ENCODE measurements at places on chromosomes 6 and 20.
A peak's percentile ranks its signal among the peaks of the same experiment; 100 is the strongest.

DNA sequence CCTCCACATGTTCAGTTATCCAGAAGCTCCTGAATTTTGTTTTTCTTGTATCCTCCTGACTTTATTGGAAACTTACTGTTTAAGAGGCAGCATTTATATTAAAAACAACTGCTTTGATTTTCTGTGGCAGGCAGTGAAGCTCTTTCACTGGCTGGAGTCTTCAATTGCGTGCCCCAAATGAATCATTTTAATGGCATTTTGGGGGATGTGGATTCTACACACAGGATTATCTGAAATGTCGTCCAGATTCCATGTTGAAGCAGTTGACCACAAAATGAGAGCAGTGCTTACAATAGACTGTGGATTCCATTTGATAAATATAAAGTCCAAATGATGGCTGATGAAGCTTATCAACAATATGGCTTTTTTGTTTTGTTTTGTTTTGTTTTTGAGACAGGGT is 41.0 kb upstream of the HIVEP1 start:
- DNase-seq, result peak; percentile 97

DNA sequence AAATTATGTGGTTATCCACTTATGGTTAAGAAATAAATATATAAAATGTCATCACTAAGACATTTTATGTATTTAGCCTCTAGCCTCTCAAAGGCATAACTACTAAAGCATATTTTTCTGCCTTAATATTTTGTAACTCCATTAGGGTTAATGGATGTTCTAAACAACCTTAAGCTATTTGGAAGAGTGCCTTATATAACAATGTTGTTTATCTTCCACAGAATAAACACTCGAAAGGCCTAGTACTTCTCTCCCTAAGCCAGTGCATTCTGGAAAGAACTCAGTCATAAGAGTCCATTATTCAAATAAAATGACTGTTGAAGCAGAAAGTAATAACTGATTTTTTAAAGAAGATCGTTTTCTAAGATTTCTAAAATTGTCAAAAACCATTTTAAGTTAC is 15.0 kb upstream of the PRIM2 start:
- no peak for DNase-seq

DNA sequence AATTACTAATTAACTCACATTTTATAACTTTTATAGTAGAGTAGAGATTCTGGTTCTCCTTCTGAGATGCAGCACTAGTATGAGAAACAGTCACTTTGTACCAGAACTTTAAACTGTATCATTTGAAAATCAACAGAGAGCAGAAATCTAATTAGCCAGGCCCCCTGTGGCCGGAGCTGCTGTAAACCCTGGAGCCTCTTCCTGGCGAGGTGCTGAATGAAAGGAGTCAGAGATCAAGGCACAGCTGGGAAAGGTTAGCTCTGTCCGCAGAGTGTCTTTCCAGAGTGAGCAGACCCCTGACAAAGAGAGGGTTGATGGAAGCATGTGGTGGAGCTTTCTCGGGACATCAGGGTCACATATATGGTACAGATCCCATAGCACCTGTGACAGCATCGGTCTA is 703.8 kb downstream of the RFPL4B start:
- DNase-seq, result peak; percentile 20

DNA sequence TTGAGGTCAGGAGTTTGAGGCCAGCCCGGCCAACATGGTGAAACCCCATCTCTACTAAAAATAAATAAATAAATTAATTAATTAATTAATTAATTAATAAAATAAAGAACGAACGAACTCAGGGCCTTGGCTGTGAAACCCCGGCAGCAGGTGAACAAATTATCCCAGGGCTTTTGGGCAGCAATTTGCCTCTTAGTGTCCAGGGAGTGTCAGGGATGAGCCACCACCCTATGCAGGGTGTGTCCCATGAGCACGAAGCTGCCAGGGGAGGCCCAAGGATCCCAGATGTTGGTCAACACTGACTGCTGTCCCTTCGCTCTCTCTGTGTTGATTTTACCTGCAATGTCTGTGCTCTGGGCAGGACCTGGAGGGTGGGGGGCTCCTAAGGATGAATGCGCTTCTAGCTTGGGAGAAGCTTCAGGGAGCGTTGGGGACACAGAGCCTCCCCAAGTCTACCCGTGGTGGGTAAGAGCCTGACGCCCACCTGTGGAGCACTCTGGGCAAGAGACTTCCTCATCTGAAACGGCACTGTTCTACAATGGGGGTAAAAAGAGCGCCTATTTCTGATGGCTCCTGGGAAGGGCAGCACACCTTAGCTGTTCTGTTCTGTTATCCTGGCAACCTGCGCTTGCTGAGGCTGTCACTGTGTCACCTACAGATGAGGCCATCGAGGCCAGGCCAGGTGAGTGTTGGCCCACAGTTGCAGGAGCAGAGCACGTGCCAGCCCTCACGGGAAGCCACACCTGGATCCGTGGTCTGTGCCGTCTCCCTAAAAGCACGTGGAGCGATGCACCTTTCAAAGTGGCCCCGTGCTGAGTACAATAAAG is 125.5 kb upstream of the CDH4 start:
- no peak for DNase-seq

GRCh38 chr6:12969966-12970365 is 253.4 kb downstream of the PHACTR1 start:
- DNase-seq, result no peak

GRCh38 chr20:10465135-10465534 is 30.0 kb downstream of the SLX4IP start:
- DNase-seq, result no peak

DNA sequence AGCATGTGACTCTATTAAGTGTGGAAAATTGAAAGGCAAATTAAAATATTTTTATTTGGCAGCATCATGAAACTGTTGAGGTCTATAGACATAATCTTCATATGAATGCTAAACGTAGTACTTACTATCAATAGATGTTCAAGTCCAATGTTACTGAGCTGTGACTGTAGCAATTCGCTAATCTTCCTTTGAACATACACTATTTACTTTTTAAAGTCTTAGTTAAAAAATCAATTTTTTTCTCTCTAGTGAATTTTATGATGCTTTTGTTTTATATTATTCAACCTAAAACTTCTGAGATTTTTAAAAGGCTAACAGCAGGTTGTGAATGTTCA is 85.2 kb upstream of the ELOVL5 start:
- DNase-seq, result no peak

- no peak for DNase-seq
Measured at GRCh38 chr6:22709803-22710202, 140.4 kb downstream of the HDGFL1 start.

- peak; percentile 43 for DNase-seq
Measured at GRCh38 chr6:161198176-161198575, 75.7 kb downstream of the AGPAT4 start.

DNA sequence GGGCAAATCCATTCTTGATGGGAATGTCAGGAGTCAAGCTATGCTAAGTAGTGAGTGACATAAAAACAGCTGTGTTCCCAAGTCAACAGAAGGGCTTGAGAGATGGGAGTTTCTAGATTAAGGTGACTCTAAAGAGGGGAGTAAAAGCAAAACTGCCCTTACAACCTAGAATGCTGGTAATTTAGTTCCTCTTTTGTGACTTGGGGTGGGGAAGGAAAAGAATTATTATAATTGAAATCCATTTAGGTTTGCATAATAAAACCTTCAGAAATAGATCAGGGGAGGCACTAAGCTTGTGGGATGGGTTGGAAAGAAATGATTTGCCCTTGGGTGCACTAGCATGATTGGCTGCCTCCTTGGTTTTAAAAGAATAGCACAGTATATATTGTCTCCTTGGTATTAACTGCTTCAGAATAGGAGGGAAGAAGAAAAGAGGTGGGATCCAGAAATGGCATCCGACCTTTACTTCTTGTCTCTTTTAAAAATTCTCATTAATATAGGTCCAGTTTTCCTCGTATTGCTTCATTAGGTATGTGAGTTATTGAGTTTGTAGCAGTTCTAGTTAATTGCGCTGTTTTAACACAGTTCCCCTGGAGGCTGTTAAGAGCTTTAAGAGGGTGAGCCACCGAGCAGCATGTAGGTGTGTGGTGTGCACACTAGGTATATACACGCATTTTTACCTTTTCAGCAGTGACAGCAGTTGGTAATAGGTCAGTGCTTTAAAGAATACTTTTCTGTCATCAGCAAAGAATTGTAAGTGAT is 95.3 kb upstream of the VSTM2L start:
- no peak for DNase-seq

DNA sequence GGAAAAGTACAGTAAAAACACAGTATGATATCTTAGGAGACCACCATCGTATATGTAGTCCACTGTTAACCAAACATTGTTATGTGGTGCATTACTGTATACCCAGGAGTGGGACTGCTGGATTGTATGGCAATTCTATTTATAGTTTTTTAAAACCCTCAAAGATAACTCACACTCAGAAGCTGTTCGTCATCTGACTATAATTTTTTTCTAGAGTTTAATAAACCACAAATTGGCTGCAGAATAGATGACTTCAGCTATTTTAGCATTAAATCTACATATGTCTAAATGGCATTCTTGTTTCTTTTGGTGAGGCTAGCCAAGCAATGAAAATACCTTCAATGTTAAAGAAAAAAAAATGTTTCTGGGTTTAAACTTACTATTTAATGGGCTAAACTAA is 134.2 kb upstream of the BMP5 start:
- peak; percentile 79 for DNase-seq

- no peak for DNase-seq
Measured at GRCh38 chr20:29300579-29301551, 1956.6 kb upstream of the DEFB115 start.

DNA sequence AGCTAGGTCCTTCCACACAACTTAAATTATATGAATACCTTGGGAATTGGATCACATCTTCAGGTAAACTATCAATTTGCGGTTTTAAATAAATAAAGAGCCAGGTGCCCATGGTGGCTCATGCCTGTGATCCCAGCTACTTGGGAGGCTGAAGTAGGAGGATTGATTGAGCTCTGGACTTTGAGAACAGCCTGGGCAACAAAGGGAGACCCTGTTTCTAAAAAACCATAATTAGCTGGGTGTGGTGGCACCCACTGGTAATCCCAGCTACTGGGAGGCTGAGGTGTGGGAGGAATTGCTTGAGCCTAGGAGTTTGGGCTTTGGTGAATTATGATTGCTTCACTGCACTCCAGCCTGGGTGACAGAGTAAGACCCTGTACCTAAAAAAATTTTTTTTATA is 3.4 kb downstream of the GMNN start:
- DNase-seq, result no peak
